ENCODE measurements at places on chromosomes 1 and 21.

GRCh38 chr1:243748227-243748626 lies 101.8 kb downstream of the AKT3 start:
- DNase-seq: no peak

DNA sequence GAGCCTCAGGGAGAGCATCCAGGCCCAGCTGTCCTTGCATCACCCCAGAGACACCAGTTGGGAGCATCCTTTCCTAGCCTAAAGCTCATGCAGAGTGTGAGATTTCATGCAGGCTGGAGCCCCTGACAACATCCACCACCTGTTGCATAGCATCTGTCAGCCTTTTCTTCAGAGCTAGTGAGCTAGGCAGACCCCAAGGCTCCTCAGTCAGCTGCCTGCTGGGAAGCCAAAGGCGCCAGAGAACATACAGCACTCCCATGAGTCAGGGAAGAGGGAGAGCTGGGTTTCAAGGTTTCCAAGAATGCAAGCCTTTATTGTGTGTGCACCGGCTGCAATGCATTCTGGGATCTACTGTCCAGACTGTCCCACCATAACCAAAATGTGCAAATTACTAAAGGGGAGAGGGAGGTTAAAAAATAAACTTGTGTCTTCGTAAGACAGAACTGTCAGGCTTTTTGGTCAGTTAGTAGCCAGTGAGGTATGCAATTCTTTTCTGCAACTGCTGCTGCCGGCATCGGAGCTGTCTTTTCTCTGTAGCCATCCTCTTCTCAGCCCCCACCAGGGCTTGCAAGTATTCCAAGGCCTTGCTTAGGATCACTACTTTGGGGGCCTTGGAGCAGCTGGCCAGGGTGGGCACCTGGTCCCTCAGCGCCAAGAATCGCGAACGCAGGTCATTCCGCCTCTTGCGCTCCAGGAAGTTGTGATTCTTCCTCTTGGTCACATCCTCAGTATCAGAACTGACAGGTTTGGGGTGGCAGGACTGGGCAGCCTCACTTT lies 4.6 kb downstream of the MYCL start:
- no peak for DNase-seq

GRCh38 chr1:66351913-66352312 lies 182.0 kb upstream of the SGIP1 start:
- DNase-seq: no peak

DNA sequence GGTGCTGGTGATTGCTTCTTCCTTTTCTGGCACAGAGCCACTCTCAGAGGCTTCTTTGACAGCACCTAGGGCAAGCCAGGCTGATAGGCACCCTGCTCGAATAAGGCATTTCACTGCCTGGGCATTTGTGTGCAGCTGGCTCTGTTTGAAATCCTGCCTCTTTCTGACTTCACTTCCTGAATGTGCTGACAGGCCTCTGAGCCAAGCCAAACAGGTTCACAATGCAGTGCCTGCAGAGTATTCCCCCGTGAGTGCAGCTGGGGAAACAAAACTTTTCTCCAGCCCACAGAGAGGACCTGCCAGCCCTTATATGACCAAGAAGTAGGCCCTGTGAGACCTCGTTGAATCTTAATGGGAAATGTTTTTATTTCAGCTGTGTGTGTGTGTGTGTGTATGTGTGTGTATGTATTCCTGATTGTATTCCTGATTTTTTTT lies 10.4 kb downstream of the JUN start:
- DNase-seq: peak; percentile 78

GRCh38 chr1:152880907-152881306 lies 2.8 kb downstream of the SMCP start:
- no peak for DNase-seq

- no peak for DNase-seq
These were observed 391 bp upstream of the CENPS start for GRCh38 chr1:10429868-10430215.

- no peak for DNase-seq
These were observed 13.9 kb upstream of the CTSE start for GRCh38 chr1:206037581-206037980.

GRCh38 chr1:53731043-53731600 lies 7.8 kb downstream of the GLIS1 start:
- no peak for DNase-seq

DNA sequence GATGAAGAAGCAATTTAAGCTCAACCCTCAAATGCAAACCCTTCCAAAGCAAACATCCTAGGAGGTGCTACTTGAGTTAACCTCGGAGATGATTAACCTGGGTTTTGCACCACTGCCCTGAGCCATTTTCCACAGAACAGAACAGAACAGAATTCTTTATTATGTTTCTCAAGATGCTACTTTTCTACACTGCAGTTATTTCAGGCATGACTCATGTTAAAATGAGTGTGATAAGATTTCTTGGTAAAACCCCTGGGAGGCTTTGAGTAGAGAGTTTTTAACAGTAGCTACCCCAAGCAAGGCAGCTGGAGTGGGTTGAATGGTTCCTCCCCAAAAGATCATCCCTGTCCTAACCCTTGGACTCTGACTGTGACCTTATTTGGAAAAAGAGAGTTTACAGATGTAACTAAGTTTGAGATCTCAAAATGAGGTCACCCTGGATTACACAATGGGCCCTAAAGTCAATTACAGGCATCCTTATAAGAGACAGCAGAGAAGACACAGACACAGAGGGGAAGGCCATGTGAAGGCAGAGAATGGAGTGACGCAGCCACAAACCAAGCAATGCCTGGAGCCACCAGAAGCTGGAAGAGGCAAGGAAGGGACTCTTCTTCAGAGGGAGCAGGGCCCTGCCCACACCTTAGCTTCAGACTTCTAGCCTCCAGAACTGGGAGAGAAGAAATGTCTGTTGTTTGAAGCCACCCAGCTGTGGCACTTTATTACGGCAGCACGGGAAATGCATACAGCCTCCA lies 153.4 kb downstream of the ETS2 start:
- DNase-seq: no peak

- DNase-seq: peak; percentile 100
These were observed at the start of gene AHCYL1 for GRCh38 chr1:109984456-109985246. Gene AHCYL1 (plus strand): TSS chr1:109984765. CDS start chr1:109985053, 288 bp downstream.

GRCh38 chr21:25563361-25564116 lies 43.7 kb downstream of the MRPL39 start:
- DNase-seq: no peak

GRCh38 chr1:2496087-2496622 lies 20.1 kb downstream of the PLCH2 start:
- DNase-seq: no peak

DNA sequence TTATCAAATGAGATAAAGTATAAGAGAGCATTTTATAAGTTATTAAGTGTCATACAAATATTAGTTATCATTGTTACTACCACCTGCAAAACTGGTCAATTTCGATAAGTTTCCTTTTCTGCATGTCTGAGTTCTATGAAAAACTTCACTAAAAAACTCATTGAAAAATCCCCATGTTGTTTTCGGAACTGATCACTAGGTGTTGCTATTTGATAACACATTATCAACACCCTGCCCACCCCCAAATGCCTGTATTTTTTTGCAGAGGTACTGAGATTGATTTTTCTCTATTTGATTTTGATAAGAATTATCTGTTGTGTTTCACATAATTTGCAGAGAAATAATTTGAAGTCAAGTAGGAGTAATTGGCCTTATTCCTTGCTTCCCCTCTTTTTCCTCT lies 22.1 kb upstream of the DISP1 start:
- no peak for DNase-seq
